ENCODE measurements at places on chromosomes 12 and 14. TPM values are rescaled to one million over a fixed set of nuclear protein-coding genes. Genes with fewer than 3 reads are reported as not detected.
A peak's percentile ranks its signal among the peaks of the same experiment; 100 is the strongest.

DNA sequence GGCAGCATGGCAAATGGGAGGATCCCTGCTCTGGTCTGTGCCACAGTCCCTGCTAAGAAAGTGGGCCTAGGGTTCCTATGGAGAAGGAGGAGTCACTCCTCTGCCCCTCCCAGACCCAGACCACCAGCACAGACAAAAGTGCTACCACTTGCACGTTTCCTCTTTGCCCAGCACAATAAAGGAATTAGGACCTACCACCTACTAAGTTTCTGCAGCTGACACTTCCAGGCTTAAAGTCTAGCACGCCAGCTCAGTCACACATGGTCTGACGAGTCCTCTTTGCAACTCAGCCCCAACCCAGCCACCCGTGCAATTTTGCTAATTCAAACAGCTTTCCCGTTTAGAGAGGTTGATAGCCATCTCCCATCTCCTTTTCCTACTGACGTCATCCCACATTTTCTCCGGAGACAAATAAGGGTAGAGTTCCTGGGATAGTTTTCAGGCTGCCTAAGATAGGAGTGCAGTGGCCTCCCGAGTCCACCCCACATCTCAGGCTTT, 66.2 kb upstream of the PTGR2 start:
- DNase-seq = peak; percentile 69

DNA sequence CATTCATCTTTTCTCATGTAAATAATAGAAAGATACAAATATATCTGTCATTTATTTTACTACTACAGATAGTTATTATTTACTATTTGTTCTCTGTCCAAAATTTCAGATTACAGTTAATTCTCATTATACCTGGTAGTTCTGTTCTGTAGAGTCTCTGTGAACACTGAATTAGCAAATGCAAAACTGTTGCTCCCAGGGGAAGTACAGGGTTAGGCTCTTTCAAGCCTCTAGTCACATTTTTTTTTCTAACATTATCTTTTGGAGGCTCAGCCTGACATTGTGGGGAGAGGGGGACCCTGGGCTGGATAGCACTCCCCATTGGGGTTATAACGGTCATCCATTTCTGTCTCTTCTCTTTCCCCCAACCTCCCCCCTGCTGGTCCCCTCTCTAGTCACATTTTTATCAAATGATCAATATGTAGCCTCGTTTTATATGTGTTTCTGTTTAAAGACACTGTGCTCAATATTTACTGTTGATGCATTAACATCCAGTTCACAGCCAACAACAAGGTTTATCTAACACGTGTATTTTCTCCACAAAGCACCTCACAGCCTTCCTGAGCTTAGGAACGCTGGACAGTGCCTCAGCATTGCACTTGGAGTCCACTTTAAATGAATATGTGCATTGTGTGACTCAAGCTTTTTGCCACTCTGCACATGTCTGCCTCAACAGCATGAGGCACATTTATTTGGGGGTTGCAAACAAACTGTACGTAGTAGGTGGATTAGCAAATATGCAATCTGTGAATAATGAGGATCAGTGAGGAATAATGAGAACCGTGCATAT, 4.7 kb downstream of the SMCO2 start:
- DNase-seq = no peak

- no peak for DNase-seq
These were observed 12.6 kb upstream of the DENND5B start for GRCh38 chr12:31603546-31604009.

- no peak for DNase-seq
These were observed 85.1 kb upstream of the CCDC198 start for GRCh38 chr14:57578801-57579200.

GRCh38 chr12:28620281-28620680, 430.0 kb downstream of the CCDC91 start:
- no peak for DNase-seq

GRCh38 chr14:95008445-95009217, 148.7 kb downstream of the DICER1 start:
- DNase-seq = no peak

GRCh38 chr12:109264943-109265650, 44.0 kb downstream of the FOXN4 start:
- DNase-seq = no peak

DNA sequence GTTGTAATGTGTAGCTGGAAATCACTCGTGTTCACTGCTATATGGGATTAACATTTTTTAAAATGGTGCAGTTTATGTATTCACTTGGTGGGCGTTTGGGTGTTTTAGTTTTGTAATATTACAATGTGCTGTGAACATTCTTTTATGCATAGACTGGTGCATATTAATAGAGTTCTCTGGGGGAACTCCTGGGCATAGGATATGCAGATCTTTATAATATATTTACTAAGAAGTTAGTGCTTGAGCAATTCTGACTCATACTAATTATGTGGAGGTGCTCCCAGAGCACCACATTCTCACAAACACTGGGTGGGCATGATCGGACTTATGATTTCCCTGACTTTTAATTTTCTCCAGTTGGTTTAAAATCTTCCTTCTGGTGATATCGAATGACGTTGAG, 342.3 kb downstream of the PDZRN4 start:
- DNase-seq = no peak

DNA sequence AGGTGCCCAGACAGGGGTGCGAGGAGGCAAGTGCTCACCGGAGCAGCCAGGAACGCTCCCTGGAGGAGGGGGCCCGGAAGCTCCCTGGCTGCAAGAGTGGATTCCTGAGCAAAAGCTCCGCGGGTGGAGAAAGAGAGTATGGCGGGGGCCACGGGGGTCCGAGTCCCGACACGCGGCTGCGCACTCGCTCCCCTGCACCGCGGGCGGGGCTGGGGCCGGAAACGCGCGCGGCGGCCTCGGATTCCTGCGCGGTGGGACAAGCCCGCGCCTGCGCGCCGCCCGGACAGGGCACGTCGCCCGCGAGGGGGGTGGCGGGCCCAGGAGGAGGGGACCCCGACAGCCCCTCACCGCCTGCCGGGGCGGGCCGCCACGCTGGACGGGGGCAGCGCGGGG, 27.8 kb upstream of the GPR132 start:
- DNase-seq = no peak

DNA sequence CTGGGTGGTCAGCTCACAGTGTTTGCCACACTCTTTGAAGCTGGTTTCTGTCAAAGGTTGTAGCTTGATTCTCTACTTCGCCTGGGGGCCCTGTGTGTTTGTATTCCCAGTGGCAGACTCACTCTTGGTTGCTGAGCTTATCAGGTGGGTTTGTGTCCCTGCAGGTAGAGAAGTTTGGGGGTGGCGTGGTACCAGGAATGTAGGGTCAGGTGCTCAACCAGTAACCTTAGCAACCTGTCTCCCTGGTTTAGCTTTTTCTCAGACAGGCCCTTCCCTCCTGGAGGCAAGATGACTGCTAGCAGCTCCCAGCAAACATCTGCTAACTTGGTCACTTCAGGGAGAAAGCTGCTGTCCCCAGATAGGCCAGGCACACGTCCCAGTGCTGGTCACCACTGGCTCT, 352.2 kb downstream of the AACS start:
- DNase-seq = no peak

- DNase-seq = no peak
These were observed 81.9 kb upstream of the ZFP36L1 start for GRCh38 chr14:68874746-68875155.

DNA sequence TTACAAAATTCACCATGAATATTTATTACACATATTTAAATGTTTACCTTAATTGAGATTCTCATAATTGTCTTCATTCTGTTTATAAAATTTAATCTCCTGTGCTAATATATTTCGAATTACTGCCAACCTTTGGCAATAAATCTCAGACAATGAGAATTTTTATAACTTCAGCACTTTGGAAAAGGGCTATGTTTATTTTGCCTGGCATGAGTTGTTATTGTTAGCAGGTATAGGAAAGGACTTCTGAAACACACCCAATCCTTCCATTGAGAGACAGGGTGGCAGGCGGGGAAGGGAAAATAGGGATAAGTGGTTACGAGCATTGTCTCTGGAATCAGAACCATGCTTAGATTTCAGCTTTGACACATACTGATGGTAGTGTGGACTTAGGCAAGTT, 12.1 kb upstream of the MSRB3 start:
- no peak for DNase-seq

DNA sequence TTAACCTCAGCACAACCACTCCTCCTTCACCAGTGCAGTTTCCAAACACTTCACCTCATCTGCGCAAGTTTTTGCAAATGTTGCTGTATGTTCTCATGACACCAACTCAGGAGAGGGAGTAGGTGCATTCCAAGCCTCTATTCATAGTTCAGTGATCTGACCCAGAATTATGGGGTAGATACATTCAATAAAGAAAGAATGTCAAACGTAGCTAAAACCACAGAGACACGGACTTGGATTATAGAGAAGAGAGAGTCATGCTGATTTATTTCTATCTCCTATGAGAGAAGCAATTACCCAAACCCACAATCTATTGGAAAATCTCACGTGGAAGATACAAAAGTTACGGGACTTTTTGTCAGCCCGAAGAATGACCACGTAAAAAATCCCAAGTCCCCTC, 1006.0 kb upstream of the TMEM132C start:
- no peak for DNase-seq

GRCh38 chr14:35344107-35344807, 52.1 kb downstream of the PSMA6 start:
- DNase-seq = no peak

GRCh38 chr12:116639765-116640164, 80.6 kb downstream of the MAP1LC3B2 start:
- DNase-seq = no peak

- peak; percentile 84 for DNase-seq
These were observed 17.4 kb upstream of the PYGL start for GRCh38 chr14:50961605-50962221.

DNA sequence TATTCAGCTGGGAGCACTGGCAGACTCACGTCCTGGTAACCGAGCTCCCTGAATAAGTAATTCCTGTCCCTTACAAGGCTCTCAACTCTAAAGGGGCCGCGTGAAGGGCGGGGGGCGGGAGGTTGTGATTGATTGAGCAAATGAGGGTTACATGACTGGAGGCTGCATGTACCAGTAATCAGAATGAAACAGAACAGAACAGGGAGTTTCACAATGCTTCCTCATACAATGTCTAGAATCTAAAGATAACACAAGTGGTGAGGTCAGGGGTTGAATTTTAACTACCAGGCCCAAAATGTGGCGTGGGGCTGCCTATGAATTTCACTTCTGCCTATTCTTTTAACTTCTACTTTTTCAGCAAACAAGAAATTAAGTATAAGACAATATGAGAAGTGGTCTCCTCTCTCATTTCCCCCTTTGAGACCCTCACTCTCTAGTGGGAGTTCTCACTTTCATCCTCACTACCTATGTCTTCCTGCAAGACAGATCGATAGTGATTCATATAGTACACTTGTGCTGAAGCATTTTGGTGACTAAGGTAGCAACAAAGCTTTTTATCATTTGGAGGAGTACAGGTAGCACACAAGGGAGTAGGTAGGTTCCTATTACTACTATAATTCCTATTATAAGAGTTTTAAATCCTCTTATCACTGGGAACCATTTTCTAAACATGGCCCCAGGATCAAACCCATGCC, 239.8 kb downstream of the KTN1 start:
- DNase-seq = no peak

DNA sequence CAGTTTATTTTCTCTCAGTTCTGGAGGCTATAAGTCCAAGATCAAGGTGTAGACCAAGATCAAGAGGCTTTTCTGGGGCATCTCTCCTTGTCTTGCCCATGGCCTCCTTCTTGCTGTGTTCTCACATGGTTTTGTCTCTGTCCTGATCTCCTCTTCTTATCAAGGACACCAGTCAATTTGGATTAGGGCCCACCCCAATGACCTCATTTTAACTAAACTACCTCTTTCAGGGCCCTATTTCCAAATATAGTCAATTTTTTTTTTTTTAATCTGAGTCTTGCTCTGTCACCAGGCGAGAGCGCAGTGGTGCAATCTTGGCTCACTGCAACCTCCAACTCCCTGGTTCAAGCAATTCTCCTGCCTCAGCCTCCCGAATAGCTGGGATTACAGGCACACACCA, 50.8 kb downstream of the TSHR start:
- no peak for DNase-seq

- no peak for DNase-seq
These were observed 98.0 kb upstream of the PLEKHG7 start for GRCh38 chr12:92604786-92605185.

Gene KRT78
- 0.13 TPM for total RNA-seq

Gene SLC7A7
- 1.1 TPM for total RNA-seq

Gene HSPB8
- 8.7 TPM for total RNA-seq

All from HT1080 (cell line).